ENCODE measurements at places on chromosomes 2 and 18.

GRCh38 chr18:30387401-30387800 lies 655.1 kb downstream of the DSC3 start:
- no peak for DNase-seq

GRCh38 chr2:83143946-83144345 lies 1315.1 kb downstream of the SUCLG1 start:
- DNase-seq, result no peak

- DNase-seq, result no peak
Observed at GRCh38 chr2:31193806-31194205, 23.5 kb downstream of the CAPN14 start.

DNA sequence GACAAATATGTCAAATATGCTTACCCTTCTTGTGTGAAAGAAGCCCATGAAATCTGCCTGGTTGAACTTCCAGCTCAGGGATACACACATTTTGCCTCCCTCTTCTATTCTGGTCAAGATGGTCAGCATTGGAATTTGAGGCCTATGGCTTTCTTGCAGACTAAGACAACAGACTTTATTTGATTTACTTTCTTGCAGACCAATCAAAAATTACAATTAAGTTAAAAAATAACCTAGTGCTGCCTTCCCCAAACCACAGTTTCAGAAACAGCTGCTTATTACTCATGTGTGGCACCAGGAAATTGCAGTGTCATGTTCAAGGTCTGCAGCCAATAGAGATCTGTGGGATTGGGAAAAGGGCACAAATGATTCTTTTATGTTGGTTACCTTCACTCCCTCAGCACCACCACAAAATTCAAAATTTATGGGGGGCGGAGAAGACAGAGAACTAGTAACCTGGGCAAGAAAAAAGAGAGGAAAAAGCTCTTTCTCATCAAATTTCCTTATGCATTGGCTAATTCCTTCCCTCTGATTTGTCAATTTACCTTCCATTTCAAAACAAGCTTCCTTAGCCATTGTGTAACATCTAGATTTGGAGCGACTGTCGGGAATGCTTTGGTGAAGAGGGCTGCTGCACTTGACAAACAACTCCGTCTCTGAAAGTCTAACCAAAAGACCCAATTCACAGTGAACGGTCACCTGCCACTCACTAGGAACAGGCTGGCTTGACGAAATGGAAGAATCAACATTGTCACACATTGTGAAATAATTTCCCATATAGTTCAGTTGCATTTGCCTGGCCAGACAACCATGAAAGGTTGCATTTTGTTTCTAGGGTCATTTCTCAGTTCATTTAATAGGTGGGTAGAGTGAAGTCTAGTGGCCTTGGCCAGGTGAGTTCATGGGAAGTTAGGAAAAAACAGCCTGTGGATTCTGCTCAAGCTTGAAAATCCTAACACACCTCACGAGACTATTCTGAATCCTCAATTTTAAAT lies 100.4 kb upstream of the FZD5 start:
- no peak for DNase-seq

GRCh38 chr18:51195086-51195450 lies 2.4 kb downstream of the MEX3C start:
- DNase-seq, result no peak

DNA sequence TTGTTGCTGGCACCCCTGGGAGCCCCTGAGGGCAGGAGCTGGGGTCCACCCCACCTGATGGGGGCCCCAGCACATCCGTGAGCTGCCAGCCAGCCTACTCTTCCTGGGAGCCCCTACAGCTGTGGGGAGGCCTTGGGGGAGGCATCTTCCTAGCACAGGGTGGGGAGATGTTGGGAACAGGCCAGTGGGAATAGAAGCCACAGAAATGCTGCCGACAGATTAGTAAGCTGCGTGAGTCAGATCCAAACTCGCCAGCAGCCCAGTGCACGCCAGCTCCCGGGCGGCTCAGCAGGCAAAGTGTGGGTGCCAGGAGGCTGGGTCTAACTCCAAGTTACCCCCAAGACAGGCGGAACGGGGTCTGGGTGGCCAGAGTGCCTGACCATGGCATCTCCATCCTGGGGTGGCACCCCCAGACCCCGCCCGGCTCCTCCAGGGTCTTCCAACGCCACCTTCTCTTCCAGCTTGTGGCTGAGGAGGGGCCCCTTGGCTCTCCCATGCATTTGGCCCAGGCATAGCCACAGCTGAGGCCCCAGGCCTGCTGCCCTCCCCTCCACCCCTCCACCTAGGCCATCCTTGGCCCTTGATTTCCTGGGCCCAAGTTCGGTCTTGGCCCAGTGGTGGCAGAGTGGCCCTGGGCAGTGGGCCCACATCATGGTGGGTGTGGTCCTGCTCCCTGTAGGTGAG lies 15.3 kb downstream of the CROCC2 start:
- DNase-seq, result no peak

DNA sequence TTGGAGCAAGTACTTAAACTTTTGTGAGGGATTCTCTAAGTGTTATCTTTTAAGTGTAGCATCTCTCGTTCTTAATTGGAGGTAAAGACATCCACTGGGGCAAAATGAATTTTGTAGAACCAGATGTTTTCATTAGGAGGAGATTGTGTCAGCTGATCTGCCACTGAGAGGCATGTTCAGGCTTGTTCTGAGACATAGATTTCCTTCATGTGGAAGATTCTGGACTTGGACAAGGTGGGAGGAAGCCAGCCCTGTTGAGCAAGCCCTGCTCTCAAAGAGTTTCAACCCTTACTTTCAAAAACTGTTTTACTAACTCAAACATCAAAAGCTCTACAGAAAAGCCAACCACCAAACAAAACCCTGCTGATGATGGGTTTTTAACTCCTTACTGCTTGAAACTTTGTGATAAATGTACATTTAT lies 6.5 kb downstream of the MAP4K4 start:
- no peak for DNase-seq

DNA sequence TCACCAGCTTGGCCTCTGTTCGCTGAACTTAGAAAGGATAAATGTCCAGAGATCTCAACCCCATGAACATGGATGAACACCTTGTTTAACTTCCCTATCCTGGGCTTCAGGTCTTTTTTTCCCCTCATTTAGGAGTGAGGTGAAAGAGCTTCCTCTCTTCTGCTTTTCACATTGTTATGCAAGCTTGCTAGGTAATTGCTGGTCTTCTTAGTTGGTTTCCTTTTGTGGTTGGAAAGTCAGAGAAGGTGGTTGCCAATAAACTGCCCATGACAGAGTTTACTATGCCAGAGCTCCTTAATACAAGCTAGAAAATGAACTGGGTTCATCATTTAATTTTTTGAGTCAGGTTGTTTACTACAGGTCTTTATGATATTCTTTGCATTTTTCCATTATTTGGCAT lies 16.6 kb downstream of the SLC9A4 start:
- no peak for DNase-seq

DNA sequence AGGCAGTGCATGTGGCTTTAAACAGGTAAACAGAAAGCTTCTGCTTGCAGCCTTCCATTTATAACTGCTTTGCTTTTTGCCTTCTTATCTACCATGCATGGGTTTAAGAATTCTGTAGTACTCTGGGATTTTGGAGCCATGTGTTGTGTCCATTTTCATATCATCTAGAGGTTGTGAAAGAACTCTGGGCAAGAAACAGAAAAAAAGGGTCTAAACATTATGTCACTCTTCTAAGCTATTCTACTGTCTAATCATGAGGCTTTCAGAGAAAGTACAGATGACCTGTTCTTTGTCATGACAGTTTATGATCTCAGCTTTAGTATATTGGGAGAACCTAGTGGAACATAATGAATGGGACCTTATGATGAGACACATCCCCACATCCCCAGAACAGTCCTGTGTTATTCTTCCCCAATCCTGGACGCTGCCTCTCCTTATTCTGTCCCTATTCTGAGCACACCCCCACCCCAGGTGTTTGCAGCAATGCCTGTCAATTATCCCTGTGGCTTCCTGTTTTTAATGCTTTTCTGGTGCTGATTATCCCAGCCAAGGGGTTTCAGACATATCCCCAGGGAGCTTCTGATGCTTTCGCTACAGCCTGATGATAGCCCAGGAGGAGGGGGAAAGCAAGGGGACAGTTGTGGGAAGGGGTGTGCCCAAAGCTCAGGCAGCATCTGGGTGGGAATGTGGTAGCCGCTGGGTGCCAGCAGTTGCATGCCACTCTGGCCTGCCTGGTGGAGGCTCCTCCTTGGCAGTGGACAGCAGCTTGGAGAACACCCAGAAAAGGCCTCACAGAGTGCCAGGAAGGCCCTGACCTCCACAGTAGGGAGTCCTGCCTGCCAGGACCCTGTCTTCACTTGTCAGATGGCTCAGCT lies 169.5 kb upstream of the MAP3K20 start:
- DNase-seq, result no peak

- no peak for DNase-seq
Observed at GRCh38 chr18:52333860-52334259, 6.1 kb upstream of the DCC start.

- no peak for DNase-seq
Observed at GRCh38 chr18:2965797-2966196, 47.1 kb downstream of the LPIN2 start.

GRCh38 chr2:65386344-65386743 lies 46.1 kb downstream of the SPRED2 start:
- DNase-seq, result no peak
